HEK293T (cell line): ENCODE measurements at places on chromosomes 12 and 14.

DNA sequence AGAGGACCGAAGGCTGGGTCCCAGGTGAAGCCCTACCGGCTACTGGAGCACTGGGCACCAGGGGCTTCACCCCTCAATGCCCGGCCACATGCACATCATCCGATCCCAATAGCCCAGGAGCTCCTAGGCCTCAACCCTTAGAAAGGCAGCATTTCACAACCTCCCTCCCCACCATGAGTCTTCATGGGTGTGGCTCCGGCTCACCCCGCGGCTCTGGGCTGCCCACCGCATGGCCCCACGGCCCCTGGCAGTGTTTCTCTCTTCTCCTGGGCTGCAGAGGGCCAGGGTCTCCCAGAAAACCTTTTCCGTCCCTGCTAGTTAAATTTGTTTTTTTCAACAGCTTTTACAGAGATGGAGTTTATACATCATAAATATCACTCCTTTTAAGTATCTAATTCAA is 28.6 kb upstream of the DLK1 start:
- no peak for DNase-seq

DNA sequence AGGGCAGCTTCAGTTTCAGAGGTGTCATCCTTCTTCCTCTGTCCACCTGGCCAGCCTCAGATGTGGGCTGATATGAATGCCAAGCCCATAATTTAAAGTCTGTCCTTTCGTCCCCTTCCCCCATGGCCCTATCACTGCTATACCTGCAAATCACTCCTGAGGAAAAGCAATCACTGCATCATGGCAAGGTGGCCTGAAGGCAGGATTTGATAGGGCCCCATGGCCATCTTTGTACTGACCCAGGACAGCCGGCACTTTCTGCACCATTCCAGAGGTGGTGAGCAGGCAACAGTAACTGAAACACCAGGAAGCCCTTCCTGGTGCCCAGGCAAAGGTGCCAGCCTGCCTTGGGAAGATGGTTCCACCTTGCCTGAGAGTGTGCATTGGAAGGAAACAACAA is 60.8 kb downstream of the ANO2 start:
- no peak for DNase-seq

GRCh38 chr14:84025106-84026012 is 1504.6 kb upstream of the FLRT2 start:
- DNase-seq, result no peak

GRCh38 chr12:112843287-112843686 is 51.7 kb downstream of the RPH3A start:
- no peak for DNase-seq

DNA sequence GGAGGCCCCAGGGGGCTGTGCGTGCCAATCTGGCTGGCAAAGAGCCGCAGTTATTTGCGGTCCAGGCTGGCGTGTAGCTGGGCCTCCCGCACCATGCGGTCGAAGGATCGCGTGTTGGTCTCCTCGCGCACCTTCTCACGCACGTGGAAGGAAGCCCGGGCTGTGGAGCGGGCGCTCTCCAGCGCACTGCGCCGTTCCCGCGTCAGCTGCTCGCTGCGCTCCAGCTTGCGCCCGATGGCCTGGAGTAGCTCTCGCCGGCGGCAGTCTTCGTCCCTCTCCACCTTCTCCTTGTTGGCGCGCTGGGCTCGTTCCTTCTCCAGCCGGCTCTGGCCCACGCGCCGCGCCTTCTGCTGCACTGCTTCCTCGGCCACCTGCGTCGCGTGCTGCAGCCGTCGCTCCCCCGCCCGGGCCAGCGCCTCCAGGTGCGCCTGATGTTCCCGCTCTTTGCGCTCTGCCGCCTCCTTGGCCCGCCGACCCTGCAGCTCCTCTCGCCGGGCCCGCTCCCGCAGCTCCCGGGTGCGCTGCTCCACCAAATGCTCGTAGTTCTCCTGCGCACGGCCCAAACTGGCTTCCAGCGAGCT is 3.1 kb downstream of the CCDC177 start:
- DNase-seq, result no peak

- DNase-seq, result no peak
These were observed 143.8 kb upstream of the RTL1 start for GRCh38 chr14:101047326-101047725.

- DNase-seq, result no peak
These were observed 22.4 kb upstream of the CLEC2D start for GRCh38 chr12:9646794-9647781.

DNA sequence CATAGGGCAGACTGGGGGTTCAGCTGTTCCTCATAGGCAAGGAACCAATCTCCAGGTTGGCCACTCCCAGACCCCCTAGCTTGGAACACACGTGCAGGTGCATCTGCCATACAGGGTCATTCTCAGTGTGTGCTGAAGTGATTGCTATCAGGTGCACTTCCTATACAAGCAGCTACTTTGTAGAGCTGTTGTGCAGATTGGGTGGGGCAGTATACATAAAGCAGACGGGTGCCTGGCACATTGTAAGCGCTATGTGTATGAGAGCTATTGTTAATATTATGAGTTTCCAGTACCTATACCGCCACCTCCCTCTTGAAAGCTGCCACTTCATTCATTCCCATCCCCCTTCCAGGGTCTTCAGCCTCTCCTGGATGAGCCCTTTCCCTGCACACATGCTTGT is 17.3 kb downstream of the IRF2BPL start:
- DNase-seq, result no peak

- DNase-seq, result no peak
These were observed 24.3 kb upstream of the ANO2 start for GRCh38 chr12:5969156-5969973.

DNA sequence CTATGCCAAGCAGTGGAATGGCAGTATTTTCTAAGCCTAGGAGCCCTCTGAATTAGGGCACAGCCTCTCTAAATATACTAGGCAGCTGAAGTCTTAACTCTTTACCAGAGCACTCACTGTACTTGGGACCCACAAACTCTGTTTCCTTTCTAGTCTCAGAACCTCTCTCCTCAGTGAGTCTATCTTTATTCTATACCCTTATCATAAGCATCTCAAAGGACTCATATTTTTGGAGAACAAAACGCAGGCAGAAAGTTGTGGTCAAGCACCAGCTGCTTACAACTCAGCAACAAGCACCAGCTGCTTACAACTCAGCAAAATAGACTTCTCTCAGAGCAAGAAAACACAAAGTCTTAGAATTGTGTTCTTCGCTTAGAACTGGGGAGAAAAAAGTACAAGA is 993 bp downstream of the CCDC196 start:
- no peak for DNase-seq

- DNase-seq, result no peak
These were observed 22.4 kb downstream of the EIF2B2 start for GRCh38 chr14:75025082-75025481.

- no peak for DNase-seq
These were observed 1.1 kb upstream of the NDUFA12 start for GRCh38 chr12:95004610-95005009.

DNA sequence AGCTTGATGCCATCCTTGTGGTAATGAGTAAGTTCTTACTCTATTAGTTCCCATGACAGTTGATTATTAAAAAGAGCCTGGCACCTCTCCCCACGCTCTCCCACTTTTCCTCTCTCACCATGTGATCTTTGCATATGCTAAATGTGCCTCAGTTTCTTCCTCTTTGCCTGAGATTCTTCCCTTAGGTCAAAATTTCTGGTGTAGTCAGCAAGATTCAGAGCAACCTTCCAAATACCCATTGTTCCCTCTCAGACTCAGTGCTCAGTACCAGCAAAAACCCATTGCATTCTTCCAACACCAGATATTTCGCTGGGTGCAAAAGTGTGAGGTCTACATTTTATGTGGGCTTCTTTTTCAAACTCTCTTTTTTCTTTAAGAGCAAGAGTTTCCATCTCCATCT is 10.8 kb upstream of the USP15 start:
- no peak for DNase-seq

DNA sequence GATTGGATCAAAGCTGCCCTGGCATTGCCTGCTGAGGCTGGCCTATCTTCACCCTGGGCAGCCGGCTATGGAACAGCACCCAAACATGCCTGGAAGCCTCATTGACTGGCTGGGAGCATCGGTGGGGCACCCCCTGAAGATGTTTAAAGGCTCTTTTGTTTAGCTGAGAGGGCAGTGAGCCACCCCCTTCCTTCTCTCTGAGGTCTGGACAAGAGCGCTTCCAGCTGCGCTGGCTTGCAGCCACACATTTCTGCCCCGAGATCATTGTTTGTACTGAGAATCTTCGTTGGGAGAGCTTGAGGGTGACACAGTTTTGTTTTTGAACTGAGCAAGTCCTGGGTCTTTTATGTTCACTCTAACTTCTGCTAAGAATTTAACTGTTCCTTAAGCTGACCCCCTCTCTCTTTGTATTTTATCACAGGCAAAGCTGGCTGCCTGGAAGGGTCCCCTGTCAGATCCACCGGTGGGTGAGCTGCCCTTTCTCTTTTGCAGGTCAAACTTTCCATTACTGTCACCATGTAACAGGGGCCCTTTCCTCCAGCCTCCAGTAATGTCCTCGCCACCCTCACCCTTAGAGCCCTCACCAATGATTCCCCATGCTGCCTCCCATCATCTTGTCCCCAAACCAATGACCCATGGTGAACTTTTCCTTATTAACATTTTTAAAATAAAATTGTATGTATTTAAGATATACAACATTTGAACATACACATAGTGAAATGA is 212.2 kb downstream of the KIF26A start:
- DNase-seq, result no peak

DNA sequence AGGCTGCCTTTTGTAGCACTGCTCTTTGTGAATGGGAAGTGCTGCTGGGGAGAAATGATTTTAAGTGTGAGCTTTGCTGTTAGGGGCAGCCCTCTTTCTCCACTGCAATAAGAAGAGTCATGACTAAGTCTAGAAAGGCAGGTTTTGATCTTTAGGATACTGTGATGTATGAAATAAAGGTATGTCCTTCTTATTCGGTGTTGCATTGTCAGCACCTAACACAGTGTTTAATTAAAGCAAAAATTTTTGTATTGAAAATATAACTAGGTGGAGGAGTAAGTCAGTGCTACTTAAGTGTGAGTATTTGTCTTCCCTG is 81.5 kb downstream of the ETV6 start:
- no peak for DNase-seq

DNA sequence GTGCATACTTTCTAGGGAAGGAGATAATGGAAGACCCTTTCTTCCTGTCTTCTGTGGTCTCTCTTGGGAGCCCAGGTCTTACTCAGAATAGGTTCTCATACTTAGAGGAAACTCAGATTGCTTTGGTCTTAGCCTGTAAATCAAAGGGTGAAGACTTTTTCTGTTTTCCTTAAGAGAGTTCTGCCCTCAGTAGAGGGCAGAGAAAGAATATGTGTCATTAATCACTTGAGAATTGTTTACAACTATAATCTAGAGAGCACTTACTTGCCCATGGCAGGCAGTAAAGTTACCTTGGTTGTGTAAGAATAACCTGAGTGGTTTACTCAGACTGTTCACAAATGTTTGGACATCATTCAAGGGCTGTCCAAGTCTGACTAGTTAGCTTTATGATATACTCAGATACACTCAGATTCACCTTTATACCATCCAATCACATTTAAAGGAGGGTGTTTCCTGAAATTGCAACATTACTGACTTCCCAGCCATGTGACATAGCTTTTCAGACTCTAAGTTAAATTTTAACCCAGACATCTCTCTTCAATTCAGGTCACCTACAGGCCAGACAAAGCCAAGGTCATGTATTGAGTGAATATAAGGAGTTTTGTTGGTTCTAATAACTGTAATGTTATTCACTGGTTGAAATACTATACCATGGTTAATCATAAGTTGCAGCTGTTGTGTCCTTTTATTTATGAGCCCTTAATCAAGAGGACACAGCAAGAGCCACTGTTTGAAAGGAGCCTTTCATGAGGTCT is 372.2 kb downstream of the RAD51B start:
- peak; percentile 41 for DNase-seq

GRCh38 chr12:131371401-131372170 is 339.3 kb upstream of the SFSWAP start:
- DNase-seq, result no peak

DNA sequence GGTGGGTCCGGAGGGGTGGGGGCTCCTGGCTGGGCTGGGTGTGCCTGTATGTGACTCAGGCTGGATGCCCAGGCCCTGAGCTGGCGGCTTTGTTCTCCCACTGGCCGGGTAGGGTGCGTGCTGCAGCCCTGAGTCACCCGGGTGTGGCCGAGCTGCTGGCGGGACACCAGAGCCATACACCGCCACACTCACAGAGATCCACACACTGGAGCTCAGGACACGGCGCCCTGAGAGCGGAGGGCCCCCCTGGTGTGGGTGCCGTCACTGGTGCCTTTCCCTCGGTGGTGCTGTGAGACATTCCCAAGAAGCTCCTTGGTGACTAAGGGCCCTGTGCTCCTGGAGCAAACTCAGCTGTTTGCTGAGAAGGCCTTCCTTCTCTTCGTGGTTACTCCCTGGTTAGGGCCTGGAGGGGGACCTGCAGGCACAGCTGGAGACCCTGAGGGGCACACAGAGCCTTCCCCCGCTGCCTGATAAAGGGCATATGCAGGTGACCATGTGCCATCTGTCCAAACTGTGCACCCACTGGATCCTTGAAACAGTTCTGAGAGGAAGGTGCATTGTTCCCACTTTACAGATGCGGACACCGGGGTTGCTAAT is 44.3 kb downstream of the KRT80 start:
- no peak for DNase-seq

DNA sequence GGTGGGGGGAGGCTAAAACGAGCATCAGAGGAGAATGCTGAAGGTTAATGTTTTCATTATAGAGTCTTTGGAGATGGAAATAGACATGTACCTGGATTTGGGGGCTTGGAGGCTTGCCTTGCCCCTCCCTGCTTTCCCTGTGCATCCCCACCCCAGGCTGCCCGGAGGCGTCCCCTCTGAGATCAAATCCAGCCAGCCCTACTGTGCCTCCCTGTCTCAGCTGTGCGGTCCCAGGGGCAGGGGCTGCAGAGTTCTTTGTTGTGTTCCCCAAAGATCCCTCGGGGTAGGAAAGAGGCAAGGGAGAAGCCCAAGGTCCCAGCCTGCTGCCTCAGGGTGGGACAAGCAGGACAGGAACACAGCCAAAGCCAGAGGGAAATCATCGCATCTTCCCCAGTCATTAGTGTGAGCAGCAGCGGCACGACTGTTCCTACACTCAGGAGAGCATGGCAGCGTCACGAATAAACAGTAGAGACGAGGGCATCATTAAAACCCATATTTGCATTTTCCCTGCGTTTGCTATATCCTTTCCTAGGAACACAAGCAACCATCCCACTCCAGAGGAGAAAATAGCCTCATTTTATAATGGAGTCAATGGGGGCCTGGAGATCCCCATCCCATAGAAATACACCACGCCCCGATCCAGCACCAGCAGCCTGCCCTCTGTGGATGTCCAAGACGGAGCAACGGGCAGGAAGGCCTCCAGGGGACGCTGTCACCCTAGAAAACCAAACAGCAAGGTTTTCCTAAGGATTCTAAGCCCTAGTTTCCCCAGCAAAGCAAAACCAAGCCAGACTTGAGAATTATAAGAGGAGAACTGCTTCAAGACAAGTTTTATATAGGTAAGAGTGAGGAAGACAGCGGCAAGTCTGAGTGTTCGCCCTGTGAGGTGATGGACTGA is 32.4 kb downstream of the ANO2 start:
- peak; percentile 50 for DNase-seq

- no peak for DNase-seq
These were observed 35.9 kb downstream of the TRIM9 start for GRCh38 chr14:51059032-51059431.
